ENCODE measurements at places on chromosomes 4 and X. TPM values are rescaled to one million over a fixed set of nuclear protein-coding genes. Genes with fewer than 3 reads are reported as not detected.

Gene IL2RG
- 397 TPM for total RNA-seq

Gene LANCL3
- 0.49 TPM for total RNA-seq

DNA sequence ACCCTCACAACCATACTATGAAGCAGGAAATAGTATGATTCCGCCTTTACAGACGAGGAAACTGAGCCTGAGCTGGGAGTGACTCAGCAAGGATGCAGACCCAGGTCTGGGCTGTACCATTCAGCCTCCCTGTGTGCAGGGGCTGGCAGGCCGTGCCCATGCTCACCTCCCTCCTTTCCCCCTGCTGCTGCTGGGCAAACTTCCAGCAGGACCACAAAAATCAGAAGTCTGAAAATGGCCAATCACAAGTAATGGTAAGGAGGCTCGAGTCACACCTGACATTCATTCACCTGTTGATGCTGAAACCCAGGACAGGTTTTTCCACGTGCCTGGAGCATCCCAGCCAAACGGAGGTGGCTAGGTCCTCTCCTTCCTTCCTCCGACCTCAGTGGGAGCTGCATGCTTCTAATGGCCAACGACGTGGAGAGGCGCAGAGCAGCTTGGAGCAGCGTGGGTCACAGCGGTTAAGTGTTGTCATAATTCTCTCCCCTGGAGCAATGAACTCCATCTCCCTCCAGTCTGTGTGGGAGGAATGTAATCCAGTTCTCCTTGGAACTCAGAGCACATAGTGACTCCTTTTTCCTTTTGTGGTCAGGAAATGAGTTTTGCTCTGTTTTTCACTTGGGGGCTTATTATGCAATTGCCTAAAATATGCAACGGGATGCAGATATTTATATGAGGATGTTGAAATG is 371.7 kb downstream of the BCOR start:
- no peaks in the 10 kb centered on the region for H3K36me3 ChIP-seq
- no peak overlapping the region for H3K27ac ChIP-seq
- DNase-seq, result no peak

- H3K4me3 ChIP-seq, result no peak overlapping the region
- H3K36me3 ChIP-seq, result no peaks in the 10 kb centered on the region
- H3K27ac ChIP-seq, result no peak overlapping the region
- peaks cover 5% of the 10 kb centered on the region for H3K27me3 ChIP-seq
Observed at GRCh38 chr4:120443116-120443515, 376.5 kb upstream of the MAD2L1 start.
